ENCODE measurements at places on chromosomes 7 and 10. TPM values are rescaled to one million over a fixed set of nuclear protein-coding genes. Genes with fewer than 3 reads are reported as not detected.
A peak's percentile ranks its signal among the peaks of the same experiment; 100 is the strongest.

The COBL gene
- 2.6 TPM for polyA plus RNA-seq

The ANK3 gene
- 11.4 TPM for polyA plus RNA-seq

The EIF3B gene
- polyA plus RNA-seq: 62.3 TPM

The ZYX gene
- polyA plus RNA-seq: 91.8 TPM

The GNAT3 gene
- polyA plus RNA-seq: not detected

The GLCCI1 gene
- polyA plus RNA-seq: 9.9 TPM

DNA sequence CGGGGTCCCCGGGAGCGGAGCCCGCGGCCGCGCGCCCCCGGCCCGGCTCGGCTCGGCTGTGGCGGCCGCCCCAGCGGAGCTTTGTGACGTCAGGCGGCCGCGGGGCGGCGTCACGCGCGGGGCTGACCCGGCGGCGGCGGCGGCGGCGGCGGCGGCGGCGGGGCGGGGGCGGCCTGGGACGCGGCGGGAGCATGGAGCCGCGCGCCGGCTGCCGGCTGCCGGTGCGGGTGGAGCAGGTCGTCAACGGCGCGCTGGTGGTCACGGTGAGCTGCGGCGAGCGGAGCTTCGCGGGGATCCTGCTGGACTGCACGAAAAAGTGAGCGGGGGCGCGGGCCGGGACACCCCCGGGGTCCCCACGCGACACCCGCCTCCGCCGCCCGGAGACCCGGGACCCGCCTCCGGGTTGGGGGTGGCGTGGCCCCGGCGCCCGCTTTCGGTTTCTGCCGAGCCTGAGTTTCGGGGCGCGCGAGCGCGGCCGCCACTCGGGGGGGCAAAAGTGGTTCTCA lies at the start of gene PWWP2B:
TSS of gene PWWP2B (plus strand) at position 165 of the 506 bp plus-strand sequence. CDS start at position 192, 27 bp downstream.
- peak; percentile 68 for DNase-seq

DNA sequence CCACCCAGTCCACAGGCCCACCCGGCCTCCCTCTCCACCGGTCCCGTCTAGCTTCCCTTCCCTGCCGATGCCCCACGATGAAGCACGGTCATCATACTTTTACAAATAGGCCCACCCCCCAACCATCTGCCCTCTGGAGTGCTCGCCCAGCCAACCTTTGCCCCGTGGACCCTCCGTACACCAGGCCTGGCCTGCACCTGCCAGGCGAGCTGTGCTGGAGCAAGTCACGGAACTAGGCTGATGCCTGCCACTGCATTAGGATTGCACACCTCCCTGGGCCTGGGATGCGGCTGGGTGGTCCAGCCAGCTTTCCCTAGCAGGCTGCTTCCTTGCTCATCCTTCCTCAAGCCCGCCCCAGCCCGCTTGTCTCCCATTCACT lies 44.7 kb downstream of the PPIF start:
- DNase-seq: no peak

- no peak for DNase-seq
Measured at GRCh38 chr7:70484255-70484654, 647.7 kb upstream of the GALNT17 start.

- DNase-seq: no peak
Measured at GRCh38 chr10:88522715-88523114, 60.4 kb downstream of the RNLS start.

- DNase-seq: peak; percentile 30
Measured at GRCh38 chr10:17454161-17455014, at the start of gene ST8SIA6. Gene ST8SIA6, minus strand, starts transcription at chr10:17454595. Its CDS starts 340 bp downstream, at chr10:17454255.

- DNase-seq: no peak
Measured at GRCh38 chr7:91421018-91421417, 156.8 kb downstream of the FZD1 start.

- DNase-seq: no peak
Measured at GRCh38 chr7:4343272-4344247, 338.5 kb upstream of the FOXK1 start.

GRCh38 chr10:12513003-12513365 lies 163.6 kb downstream of the CAMK1D start:
- DNase-seq: no peak
